Osteocyte (in vitro differentiated cells): ENCODE measurements at places on chromosomes 13 and 19. TPM values are rescaled to one million over a fixed set of nuclear protein-coding genes. Genes with fewer than 3 reads are reported as not detected.

DNA sequence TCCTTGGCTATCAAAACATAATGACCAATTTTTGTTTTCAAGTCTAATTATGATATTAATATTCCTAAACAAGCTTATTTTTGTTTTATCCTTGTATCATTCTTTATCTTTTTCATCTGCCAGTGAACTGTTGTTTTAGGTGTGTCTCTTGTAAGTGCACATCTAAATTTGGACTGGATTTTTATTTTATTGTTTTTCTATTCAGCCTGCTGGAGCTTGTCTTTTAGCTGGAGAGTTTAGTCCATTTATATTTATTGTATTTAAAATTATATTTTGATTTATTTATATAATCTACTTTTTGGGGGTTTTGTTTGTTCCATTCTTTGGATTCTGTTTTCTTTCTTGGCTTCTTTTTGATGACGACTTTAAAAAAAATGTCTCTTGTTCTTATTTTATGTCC lies 159.0 kb downstream of the PCCA start:
- no peak overlapping the region for H3K27ac ChIP-seq
- DNase-seq: no peak
- H3K4me3 ChIP-seq: no peak overlapping the region

PLPP2 gene
- 1.5 and 1.9 TPM in 2 replicates for total RNA-seq

MAP1S gene
- 56.5 and 63.1 TPM in 2 replicates for total RNA-seq

- H3K4me1 ChIP-seq: no peaks in the 10 kb centered on the region
- H3K27me3 ChIP-seq: no peaks in the 10 kb centered on the region
- DNase-seq: no peak
- no peak overlapping the region for H3K4me3 ChIP-seq
- no peak overlapping the region for H3K27ac ChIP-seq
Measured at GRCh38 chr19:51480590-51480989, 2.3 kb downstream of the CEACAM18 start.

CFAP97D2 gene
- not detected in 2 replicates for total RNA-seq

ZNF529 gene
- 18.3 and 18.8 TPM in 2 replicates for total RNA-seq

ADPRHL1 gene
- 2.6 and 2.9 TPM in 2 replicates for total RNA-seq

DNA sequence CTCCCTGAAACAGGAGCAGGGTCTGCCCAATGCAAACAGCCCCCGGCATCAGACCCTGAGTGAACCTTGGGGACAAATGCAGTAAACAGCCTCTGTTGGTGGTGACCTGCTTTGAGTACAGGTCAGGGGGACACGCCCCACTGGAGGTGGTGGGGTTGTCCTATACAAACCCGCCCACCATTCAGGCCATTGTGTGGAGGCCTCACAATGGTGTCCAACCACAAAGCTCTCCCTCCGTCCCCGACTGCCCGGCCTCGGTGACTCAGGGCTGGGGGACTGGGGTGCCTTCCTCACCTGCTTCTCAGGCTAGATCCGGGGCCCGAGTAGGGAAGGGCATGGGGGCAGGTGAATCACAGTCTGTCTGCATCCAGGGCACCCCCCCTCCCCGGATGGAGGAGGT lies 1.5 kb downstream of the MUC16 start:
- no peaks in the 10 kb centered on the region for H3K36me3 ChIP-seq
- H3K27ac ChIP-seq: no peak overlapping the region
- no peaks in the 10 kb centered on the region for H3K27me3 ChIP-seq
- DNase-seq: no peak
- H3K4me3 ChIP-seq: no peak overlapping the region

DNA sequence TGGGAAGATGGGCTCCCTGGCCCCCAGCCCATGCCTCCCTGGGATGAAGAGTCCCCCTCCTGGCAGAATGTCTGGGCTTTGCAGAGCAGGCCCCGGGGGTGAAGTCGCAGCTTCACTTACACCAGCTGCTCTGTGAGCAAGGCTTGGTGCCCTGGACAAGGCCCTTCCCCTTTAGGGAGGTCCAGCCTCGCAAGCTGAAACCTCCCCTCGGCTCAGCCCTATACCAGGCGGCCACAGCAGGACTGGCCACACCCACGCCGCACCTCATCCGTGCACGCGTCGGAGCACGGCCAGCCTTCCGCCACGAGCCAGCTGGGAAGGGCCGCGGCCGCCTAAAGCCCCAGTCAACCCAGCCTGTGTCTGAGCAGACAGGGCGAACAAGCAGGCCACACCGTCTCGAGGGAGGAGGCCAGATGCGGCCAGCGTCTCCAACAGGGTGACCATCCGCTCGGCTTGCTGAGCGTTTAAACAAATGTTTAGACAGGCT lies 83.2 kb upstream of the MCF2L start:
- peaks cover 9% of the 10 kb centered on the region for H3K4me1 ChIP-seq
- H3K4me3 ChIP-seq: peak overlapping the region; percentile 66
- peak overlapping the region; percentile 75 for H3K27ac ChIP-seq
- H3K36me3 ChIP-seq: no peaks in the 10 kb centered on the region

KLK11 gene
- not detected in 2 replicates for total RNA-seq

CYP4F12 gene
- total RNA-seq: not detected in 2 replicates

DNA sequence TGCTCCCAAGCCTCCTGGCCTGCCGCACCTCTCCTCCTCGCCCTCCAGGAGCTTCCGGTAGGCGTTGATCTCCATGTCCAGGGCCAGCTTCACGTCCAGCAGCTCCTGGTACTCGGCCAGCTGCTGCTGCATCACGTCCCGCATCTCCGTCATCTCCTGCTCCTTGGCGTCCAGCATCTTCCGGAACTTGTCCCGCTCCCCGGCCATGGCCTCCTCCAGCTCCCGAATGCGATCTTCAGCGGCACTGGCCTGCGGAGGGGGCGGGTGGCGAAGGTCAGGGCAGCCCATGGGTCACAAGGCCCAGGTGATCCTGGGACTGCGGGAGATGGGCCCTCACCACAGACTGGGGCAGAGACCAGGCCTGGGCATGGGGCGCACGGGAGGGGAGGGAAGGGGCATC lies 6.9 kb upstream of the TIMM13 start:
- no peaks in the 10 kb centered on the region for H3K4me1 ChIP-seq
- DNase-seq: no peak
- H3K4me3 ChIP-seq: no peak overlapping the region
- H3K36me3 ChIP-seq: peaks cover 6% of the 10 kb centered on the region
- no peak overlapping the region for H3K27ac ChIP-seq
- H3K27me3 ChIP-seq: no peaks in the 10 kb centered on the region

PRTN3 gene
- not detected in 2 replicates for total RNA-seq

PROZ gene
- total RNA-seq: not detected in 2 replicates

DNA sequence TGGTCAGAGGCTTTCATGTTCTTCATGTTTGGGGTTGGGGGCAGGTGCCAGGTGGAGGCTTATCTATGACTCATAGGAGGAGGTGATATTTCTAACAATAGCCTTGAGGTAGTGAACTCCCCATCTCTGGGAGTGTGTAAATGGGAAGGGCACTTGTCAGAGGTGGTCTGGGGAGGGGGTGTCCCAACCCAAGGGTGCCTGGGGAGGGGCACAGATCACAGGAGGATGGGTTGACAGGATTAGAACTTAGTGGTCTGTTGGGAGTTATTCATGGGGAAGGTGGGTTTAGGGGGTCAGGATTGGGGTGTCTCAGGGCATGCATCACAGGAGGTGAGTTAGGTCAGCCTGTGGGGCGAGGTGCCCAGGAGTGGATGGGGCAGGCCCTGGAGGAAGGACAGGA lies 1.6 kb downstream of the ACTL9 start:
- H3K36me3 ChIP-seq: no peaks in the 10 kb centered on the region
- peaks cover 2% of the 10 kb centered on the region for H3K27me3 ChIP-seq
- no peak for DNase-seq
- H3K27ac ChIP-seq: no peak overlapping the region
- H3K4me3 ChIP-seq: no peak overlapping the region

DNA sequence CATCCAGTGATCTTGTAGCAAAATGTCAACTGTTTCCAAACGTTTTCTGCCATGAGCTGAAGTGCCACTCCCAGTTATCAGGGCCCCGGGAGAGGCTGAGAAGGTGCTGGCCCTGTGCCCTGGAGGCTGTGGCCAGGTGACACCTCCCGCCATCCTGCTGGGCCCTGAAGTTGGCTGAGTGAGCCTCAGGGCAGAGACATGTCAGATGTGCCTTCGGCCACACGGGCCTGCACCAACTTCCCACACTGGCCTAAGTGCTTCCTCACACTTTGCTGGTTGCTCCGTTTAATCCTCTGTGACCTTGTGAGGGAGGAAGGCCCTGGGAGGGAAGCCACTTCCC lies 4.8 kb downstream of the ADPRHL1 start:
- no peaks in the 10 kb centered on the region for H3K27me3 ChIP-seq
- no peak for DNase-seq
- peaks cover 6% of the 10 kb centered on the region for H3K36me3 ChIP-seq
- H3K4me1 ChIP-seq: peaks cover 6% of the 10 kb centered on the region

ZNF667 gene
- not detected in 2 replicates for total RNA-seq

DNA sequence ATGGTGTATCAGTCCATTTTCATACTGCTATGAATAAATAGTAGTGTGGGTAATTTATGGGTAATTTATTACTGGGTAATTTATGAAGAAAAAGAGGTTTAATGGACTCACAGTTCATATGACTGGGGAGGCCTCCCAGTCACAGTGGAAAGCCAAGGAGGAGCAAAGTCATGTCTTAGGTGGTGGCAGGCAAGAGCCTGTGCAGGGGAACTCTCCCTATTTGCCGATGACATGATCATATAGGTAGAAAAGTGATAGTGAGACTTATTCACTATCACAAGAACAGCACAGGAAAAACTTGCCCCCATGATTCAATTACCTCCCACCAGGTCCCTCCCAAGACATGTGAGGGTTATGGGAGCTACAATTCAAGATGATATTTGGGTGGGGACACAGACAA lies 1137.7 kb downstream of the UQCRFS1 start:
- H3K4me1 ChIP-seq: no peaks in the 10 kb centered on the region
- H3K36me3 ChIP-seq: no peaks in the 10 kb centered on the region
- no peaks in the 10 kb centered on the region for H3K27me3 ChIP-seq
- DNase-seq: no peak

CYP2A6 gene
- not detected in 2 replicates for total RNA-seq

RNF113B gene
- not detected in 2 replicates for total RNA-seq

DNA sequence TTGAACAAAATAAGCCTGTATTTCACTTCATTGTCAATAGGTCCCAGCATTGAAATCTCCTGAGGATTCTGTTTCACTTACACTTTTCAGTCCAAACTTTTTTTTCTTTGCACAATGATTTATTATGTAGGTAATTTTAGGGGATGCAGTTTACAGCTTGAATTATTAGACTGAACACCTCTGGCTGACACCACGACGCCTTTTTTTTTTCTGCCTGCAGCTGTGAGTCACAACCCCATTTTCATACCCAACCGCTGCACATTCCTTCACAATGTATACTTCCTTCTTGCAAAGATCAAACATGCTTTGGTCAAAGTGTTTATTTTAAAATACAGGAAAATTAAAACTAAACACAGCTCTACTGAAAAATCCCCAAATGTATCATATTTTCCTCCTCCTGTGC lies 11.4 kb downstream of the ZIC2 start:
- no peak for DNase-seq
- peak overlapping the region; percentile 96 for H3K27ac ChIP-seq
- peaks cover 6% of the 10 kb centered on the region for H3K27me3 ChIP-seq
- H3K4me3 ChIP-seq: peak overlapping the region; percentile 47

- peaks cover 21% of the 10 kb centered on the region for H3K4me1 ChIP-seq
- no peak for DNase-seq
- H3K27me3 ChIP-seq: peaks cover 14% of the 10 kb centered on the region
- peak overlapping the region; percentile 78 for H3K4me3 ChIP-seq
Measured at GRCh38 chr13:46385946-46386345, 1.1 kb downstream of the RUBCNL start.

GRCh38 chr13:98664924-98665637 lies 87.4 kb downstream of the SLC15A1 start:
- no peak overlapping the region for H3K27ac ChIP-seq
- no peak for DNase-seq
- H3K36me3 ChIP-seq: no peaks in the 10 kb centered on the region
- H3K4me1 ChIP-seq: peaks cover 14% of the 10 kb centered on the region
- H3K27me3 ChIP-seq: peaks cover 17% of the 10 kb centered on the region

GRCh38 chr19:41309180-41310032 lies 566 bp upstream of the CCDC97 start:
- H3K36me3 ChIP-seq: peaks cover 24% of the 10 kb centered on the region
- H3K27me3 ChIP-seq: no peaks in the 10 kb centered on the region
- H3K4me1 ChIP-seq: peaks cover 51% of the 10 kb centered on the region
- DNase-seq: no peak
- H3K4me3 ChIP-seq: peak overlapping the region; percentile 96

CLEC17A gene
- total RNA-seq: not detected in 2 replicates

DNA sequence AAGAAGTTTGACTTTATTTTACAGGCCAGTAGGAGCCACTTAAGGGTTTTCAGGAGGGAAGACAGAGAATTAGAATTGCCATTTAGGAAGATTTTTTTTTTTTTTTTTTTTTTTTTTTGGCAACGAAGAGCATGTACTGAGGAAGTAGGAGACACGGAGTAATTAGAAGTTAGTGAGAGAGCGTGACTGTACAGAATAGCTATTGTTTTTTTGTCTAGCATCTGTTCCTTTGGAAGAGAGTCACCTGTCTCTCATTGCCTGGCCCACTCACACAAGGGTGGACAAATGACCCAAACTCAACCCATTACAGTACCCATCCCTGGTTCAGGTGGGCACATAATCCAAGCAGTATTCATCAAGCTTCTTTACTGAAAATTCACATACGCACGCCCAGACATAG lies 166.7 kb downstream of the LACC1 start:
- H3K27ac ChIP-seq: no peak overlapping the region
- H3K4me1 ChIP-seq: peaks cover 24% of the 10 kb centered on the region
- no peak overlapping the region for H3K4me3 ChIP-seq
- DNase-seq: no peak
- no peaks in the 10 kb centered on the region for H3K36me3 ChIP-seq

PGLYRP1 gene
- total RNA-seq: not detected in 2 replicates

GRCh38 chr13:42333613-42334328 lies 61.8 kb downstream of the AKAP11 start:
- no peak overlapping the region for H3K4me3 ChIP-seq
- H3K27me3 ChIP-seq: no peaks in the 10 kb centered on the region
- no peak for DNase-seq
- H3K27ac ChIP-seq: no peak overlapping the region
- H3K4me1 ChIP-seq: peaks cover 4% of the 10 kb centered on the region
- no peaks in the 10 kb centered on the region for H3K36me3 ChIP-seq

- no peak overlapping the region for H3K27ac ChIP-seq
- H3K27me3 ChIP-seq: peaks cover 89% of the 10 kb centered on the region
- DNase-seq: peak; percentile 82
- H3K4me3 ChIP-seq: peak overlapping the region; percentile 14
- H3K36me3 ChIP-seq: no peaks in the 10 kb centered on the region
Measured at GRCh38 chr19:49421039-49421877, 2.0 kb downstream of the PTH2 start.
